ENCODE measurements at places on chromosomes 6 and 20.

DNA sequence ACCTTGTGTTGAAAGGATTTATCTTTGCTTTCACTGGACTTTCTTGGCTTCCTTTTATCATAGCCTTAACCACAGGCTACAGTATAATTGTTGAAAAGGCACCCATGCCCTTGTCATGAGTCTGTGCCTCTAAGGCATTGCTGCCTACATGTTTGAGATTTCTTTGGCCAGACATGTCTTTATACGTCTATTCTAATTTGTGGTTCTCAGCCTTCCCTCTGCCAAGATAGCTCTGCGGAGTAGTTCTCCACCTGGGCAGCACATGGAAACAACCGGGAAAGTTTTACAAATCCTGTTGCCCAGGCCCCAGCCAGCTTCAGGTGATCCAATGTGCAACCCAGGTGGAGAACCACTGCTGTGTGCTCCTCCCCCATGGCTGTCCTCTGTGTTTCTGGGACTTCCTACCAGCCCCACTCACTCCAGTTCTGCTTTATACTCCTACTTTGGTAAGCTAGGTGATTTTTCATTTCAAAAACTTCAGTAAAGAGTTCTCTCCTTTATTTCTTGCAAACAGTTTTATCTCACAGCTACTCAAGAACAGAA, 159.6 kb upstream of the MYLIP start:
- DNase-seq = no peak

DNA sequence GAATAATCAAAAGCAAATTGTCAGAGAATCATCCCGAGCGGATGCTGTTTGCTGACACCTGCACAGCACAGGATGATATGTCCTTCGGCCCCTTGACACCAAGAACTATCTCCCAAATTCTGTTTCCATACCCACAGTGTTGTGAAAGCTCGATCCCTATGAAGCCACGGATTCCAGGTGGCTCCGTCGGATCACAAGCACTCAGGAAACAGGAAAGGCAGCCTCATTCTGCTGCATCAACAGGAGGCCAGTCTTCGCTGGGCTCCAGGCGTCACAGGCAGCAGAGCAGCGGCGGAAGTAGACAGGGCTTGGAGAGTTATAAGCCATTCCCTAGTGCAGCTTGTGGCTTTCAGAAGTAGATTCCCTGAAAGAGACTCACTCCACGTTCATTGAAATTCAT, 342.3 kb downstream of the C6orf118 start:
- no peak for DNase-seq

GRCh38 chr6:142946924-142947713, 2.1 kb upstream of the HIVEP2 start:
- peak; percentile 87 for DNase-seq

- no peak for DNase-seq
Observed at GRCh38 chr6:77512554-77512953, 49.3 kb upstream of the HTR1B start.

- no peak for DNase-seq
Observed at GRCh38 chr6:168441434-168442391, 729 bp downstream of the SMOC2 start.

All from effector memory CD4-positive, alpha-beta T cell (primary cell).